ENCODE measurements at places on chromosomes 2 and 18.
A peak's percentile ranks its signal among the peaks of the same experiment; 100 is the strongest.

DNA sequence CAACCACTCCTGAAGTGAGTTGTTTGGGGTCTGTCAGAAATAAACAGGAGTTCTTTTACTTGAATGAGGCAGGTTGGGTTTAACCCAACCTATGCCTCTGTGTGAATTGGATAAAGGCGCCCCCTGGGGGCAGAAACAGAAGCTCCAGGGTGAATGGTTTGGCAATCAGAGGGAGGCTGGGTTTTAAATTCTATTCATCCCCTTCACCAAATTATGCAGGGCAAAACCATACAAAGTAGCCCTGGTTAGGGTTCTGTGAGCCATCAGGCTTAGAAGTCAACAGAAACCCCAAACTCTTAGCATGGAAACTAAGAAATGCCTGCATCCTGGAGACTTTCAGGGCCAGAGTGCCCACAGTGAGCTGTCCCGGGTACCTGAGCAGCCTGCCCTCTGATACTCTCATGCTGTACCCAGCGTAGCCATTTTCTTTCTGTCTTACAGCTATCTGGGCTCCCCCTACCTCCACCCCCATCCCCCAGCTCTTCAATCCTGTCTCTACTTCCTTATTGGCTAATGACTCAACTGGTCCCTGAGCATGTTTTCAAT, 241.5 kb downstream of the ICOS start:
- peak; percentile 22 for DNase-seq

- DNase-seq = peak; percentile 65
These were observed 634 bp downstream of the PTPRM start for GRCh38 chr18:7567474-7568425.

GRCh38 chr2:201127152-201127511, 11.2 kb downstream of the CFLAR start:
- no peak for DNase-seq

GRCh38 chr18:55251254-55251971, 292.2 kb upstream of the CCDC68 start:
- DNase-seq = peak; percentile 67

All from EL (cell line).